ENCODE measurements at places on chromosomes 1 and 21.

GRCh38 chr1:32142446-32143301 lies 34.8 kb downstream of the KPNA6 start:
- DNase-seq = peak; percentile 42

DNA sequence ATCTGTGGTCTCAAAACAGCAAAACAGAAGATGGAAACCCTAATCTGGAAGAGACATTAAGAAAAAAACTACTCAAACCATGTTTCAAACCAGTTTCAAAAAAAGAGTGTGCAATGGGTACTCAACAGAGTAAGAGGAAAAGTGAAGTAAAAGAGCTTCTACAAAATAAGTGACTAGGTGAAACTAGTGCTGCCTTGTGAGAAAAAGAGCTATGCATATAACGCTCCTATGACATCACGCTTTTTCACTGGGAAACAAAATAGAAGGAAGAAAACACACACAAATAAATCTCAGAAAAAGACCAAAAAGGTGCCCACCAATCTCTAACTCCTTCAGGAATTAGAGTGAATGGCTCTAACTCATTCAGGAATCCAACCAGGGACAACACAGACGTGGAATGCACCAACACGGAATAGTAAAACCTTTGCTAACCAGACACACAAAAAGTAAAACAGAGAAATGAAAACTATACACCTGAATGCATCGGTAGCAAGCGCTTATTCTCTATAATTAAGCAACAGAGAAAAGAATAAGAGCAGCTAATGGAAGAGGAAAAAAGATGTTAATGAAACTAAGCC lies 1.3 kb downstream of the FOXJ3 start:
- no peak for DNase-seq

DNA sequence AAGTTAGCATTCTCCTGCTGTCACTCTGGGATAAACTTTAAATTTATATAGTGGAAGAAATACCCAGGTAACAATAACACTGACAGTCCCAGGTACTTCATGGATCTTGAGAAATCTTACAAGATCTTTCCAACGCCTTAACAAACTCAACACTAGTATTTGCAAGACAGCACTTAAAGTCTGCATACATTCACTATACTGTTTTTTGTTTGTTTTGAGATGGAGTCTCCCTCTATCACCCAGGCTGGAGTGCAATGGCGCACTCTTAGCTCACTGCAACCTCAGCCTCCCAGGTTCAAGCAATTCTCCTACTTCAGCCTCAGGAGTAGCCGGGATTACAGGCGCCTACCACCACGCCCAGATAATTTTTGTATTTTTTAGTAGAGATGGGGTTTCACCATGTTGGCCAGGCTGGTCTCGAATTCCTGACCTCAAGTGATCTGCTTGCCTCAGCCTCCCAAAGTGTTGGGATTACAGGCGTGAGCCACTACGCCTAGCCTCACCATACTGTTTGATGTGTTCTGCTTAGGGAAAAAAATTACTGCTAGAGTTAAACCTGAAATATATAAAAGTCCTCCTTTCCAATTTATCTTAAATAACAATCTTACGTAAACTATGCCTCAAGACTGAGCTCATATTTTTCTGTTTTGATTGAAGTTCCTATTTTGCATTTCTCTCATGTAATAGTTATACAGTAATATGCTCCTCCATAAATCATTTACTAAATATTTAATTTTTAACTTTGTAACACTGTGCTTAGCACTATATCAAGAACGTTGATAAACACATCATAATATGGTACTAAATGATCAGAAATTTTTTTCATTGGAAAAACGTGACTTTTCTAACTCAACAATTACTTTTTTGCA lies 17.5 kb downstream of the EYA3 start:
- DNase-seq = no peak

DNA sequence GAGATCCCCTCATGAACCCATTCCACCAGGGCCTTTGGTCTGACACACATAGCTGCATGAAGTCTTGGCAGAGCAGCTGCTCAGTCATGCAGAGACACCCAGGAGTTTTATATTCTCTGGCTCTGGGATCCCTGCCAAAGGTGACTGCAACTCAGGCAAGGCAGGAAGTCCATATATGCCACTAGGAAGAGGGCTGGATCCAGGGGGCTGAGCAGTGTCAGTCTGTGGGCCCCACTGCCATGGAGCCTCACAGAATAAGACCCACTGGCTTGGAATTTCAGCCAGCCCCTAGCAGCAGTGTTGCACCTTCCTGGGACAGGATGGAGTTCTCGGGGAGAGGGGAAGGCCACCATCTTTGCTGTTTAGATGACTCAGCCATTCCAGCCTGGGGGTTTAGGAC lies 199.7 kb downstream of the TBX15 start:
- DNase-seq = peak; percentile 93
